ENCODE measurements at places on chromosomes 1 and 21.

- no peak for DNase-seq
These were observed 119.8 kb downstream of the SDCCAG8 start for GRCh38 chr1:243375596-243375995.

DNA sequence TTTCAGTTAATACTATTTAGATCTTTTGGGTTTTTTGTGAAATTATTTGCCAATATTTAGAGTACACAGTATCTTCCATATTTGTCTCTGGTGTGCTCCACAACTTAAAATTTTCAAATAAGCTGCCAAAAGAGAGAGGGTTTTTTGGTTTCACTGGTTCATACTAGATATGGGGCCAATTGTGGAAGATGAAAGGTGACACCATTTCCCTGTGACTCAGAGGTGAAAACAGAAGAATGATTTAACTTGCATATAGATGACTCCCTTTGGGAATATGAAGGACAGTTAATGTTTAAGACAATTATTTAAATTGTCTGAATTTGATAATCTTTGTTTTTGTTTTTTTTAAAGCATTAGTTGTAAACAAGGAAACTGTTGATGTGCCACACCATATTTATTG, 37.5 kb downstream of the IVNS1ABP start:
- no peak for DNase-seq

DNA sequence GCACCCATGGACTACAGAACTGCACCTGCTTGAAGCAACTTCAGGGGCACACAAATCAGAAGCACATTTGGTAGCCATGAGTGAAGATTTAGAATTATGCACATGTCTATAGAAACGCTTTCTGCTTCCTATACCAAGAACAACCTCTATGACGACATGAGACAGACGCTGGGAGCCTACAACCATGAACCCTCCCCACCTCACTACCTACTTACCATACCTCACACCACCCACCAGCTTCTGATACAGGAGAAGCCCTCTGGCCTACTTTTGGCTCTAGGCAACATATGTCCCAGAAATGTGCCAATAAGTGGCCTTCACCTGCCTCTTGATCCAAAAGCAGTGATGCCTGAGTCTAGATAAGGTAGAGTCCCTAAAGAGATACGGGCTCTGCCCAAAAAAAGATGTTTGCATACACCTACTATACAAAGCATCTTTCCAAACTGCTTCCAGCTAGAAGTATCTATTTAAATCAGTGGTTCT, 58.5 kb downstream of the SLC45A1 start:
- DNase-seq: no peak

GRCh38 chr1:40096646-40096976, 441 bp downstream of the PPT1 start:
- no peak for DNase-seq
